ENCODE measurements at places on chromosomes 2 and 18. TPM values are rescaled to one million over a fixed set of nuclear protein-coding genes. Genes with fewer than 3 reads are reported as not detected.
A peak's percentile ranks its signal among the peaks of the same experiment; 100 is the strongest.

The EFR3B gene
- 0.58 TPM for total RNA-seq

DNA sequence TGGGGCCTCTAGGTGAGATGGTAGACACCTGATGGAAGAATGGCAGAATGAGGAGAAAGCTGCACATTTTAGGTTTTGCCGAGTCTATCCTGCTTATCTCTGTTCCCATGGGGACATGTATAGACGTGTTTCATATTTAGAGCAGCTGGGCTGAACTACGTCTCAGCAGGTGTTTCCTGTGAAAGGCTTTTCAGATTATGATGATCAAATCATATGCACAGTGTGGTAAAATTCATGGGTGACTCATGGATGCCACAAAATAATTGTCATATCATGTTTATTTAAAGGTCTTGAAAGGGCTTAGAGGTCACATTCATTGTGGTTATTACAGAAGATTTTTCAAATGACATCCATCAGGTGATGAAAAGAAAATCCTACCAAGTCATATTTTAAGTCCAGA, 90.5 kb downstream of the ICOS start:
- no peaks in the 10 kb centered on the region for H3K27me3 ChIP-seq
- H3K4me1 ChIP-seq = no peaks in the 10 kb centered on the region
- H3K4me3 ChIP-seq = no peak overlapping the region
- DNase-seq = no peak

- no peak overlapping the region for H3K4me3 ChIP-seq
- H3K27ac ChIP-seq = no peak overlapping the region
- no peaks in the 10 kb centered on the region for H3K27me3 ChIP-seq
- no peaks in the 10 kb centered on the region for H3K4me1 ChIP-seq
Observed at GRCh38 chr2:119423108-119423444, 8.6 kb upstream of the TMEM37 start.

- no peaks in the 10 kb centered on the region for H3K27me3 ChIP-seq
- H3K4me3 ChIP-seq = no peak overlapping the region
- peak; percentile 84 for DNase-seq
- no peaks in the 10 kb centered on the region for H3K36me3 ChIP-seq
Observed at GRCh38 chr2:143284087-143284675, 155.0 kb downstream of the ARHGAP15 start.

The CYRIA gene
- 4.2 TPM for total RNA-seq

DNA sequence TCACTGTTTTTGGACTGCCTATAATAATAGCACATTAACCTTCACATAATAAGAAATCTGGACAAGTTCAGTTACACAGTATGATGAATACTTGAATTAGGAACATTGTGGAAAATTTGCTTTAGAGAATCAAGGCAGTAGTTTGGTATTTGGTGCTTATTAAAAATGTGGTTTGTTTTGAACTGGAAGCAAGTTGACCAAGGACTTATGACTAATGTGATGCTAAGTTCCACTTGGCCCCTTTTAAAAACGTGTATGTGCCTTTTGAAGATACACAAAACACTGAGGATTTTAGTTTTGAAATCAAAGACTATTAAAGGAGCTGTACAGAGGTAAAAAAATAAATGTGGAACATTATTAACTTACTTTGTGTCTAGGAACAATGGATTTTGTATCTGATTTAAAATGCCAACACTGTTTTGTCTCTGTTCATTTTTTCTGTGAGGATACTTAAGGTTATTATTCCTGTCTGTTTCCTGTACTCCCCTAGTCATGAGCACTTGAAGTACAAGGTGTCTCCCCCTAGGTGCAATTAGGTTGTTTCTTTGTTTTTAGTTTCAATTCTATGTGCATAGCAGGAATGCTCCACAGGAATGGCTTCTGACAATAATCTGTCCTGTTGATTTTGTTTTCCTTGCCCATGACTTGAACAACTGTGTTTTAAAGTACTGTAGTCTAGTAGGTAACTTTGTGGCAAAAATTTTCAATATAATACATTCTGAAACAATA, 49.6 kb upstream of the PTH2R start:
- no peaks in the 10 kb centered on the region for H3K27me3 ChIP-seq
- H3K4me3 ChIP-seq = no peak overlapping the region
- DNase-seq = no peak
- no peaks in the 10 kb centered on the region for H3K4me1 ChIP-seq
- peaks cover 35% of the 10 kb centered on the region for H3K36me3 ChIP-seq

The TRABD2A gene
- total RNA-seq = 2.4 TPM

All from Karpas-422 (cell line).